ENCODE measurements at places on chromosomes 5 and 9.

GRCh38 chr5:167603135-167603534, 688.3 kb upstream of the WWC1 start:
- no peak for DNase-seq

GRCh38 chr5:101678481-101679193, 617.4 kb downstream of the SLCO4C1 start:
- no peak for DNase-seq

- no peak for DNase-seq
Measured at GRCh38 chr9:1702701-1703100, 312.4 kb upstream of the SMARCA2 start.

- no peak for DNase-seq
Measured at GRCh38 chr9:124474151-124474550, 23.9 kb downstream of the ADGRD2 start.

DNA sequence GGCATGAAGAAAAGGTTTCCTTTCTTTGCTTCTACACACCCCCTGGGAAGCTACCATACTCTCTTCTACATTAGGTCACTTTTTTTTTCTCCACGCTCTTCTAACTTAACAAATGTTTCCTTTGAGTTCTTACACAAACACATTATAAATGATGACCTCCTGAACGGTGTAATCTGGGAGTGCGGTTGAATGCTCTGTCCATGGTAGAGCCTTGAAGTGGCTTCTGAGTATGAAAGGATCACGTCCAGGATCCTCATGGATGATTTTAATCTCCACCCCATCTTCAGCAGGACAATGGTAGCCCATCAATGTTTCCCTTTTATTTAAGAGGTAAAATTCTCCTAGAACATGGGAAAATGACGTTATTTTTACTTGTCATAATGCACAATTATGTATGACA, 587.3 kb downstream of the SEMA5A start:
- DNase-seq = no peak

GRCh38 chr9:26983340-26983739, 22.1 kb downstream of the LRRC19 start:
- DNase-seq = no peak

- no peak for DNase-seq
Measured at GRCh38 chr5:59745415-59745863, 148.1 kb downstream of the PDE4D start.

DNA sequence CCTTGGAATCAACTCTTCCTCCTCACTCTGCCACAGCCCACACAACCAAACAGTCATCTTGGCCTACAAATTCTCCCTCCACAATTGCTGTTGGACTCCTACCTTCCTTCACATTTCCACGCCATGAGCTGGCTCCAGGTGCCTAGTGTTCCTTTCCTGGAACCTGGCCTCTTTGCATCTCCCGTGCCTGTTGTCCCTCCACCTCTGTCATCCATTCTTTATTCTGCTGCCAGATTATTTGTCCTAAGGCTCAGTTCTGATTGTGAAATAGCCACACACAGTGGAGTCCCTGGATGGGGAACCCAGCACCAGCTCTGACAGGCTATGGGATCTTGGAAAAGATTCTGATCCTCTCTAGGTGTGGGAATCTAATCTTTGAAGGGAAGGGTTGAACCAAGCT, 109.1 kb upstream of the ANKH start:
- no peak for DNase-seq

GRCh38 chr5:129899454-129899853, 4.8 kb upstream of the CHSY3 start:
- no peak for DNase-seq

GRCh38 chr5:142886956-142887355, 116.8 kb downstream of the ARHGAP26 start:
- DNase-seq = no peak

GRCh38 chr9:129038109-129038852, 1.9 kb downstream of the MIGA2 start:
- no peak for DNase-seq

GRCh38 chr9:75814667-75815066, 75.8 kb upstream of the PCSK5 start:
- DNase-seq = no peak

DNA sequence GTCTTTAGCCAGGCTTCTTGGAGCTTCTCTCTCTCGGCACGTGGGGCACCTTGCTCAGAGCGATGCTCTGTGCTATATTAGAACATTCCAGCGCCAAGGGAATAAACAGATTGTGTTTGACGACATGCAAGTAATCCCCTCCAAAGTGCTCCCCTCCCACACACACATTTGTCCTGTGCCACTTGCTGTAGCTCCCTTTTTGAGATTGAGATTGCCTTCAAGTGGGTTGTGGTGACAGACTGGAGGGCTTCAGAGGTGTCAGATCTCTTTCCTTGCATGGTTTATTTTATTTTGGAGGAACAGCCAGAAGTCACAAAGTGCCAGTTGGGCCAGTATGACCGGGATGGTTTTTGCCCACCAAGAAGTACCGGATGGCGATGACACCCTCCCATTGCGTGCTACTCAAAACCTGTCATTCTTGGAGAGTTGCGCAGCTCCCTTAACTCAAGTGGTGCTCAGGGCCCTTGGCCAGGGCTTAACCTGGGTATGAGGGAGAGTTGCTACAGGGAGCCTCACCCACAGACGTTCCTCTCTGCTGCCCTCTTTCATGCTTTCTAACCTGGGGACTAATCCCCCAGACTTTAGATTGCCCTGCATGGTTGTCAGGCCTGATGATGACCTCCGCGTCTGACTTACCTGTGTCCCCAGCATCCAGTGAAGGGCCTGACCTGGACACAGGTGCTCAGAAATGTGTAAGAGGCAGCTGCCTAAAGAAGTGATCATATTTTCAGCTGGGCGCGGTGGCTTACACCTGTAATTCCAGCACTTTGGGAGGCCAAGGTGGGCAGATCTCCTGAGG, 18.8 kb upstream of the RPL26L1 start:
- DNase-seq = no peak

DNA sequence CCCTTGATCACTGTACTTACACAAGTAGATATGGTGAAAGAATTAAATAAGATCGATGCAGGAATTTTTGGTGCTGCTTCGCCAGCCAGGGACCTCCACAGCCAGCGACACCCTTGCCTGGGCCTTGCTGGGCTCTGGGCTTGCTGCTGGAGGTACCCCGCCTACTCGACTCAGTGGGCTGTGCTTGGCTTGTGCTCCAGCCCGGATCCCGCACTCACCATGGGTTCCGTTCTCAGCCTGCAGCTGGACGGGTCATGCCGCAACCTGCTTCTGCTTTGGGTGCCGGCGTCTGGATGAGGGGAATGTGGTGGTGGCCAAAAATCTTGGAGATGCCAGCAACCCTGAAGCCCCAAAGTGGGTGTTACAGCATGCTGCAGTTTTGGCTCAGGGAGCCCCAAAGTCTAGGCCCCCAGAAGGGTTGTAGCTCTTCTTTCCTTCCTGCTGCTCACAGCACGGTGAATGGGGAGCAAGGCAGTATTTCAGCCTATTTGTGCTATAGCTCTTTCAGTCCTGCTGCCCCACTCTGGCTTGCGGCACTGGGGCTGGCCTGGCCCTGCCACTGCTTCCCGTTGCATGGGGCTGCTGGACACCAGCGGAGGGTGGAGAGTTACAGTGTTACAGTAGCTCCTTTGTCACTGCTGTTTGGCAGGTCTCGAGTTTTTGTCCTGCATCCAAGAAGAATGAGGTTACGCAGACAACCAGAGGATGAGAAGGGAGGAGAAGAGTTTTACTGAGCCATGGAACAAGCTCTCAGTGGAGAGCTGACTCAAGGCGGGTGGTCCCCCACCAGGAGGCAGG, 48.0 kb downstream of the TARS1 start:
- no peak for DNase-seq

DNA sequence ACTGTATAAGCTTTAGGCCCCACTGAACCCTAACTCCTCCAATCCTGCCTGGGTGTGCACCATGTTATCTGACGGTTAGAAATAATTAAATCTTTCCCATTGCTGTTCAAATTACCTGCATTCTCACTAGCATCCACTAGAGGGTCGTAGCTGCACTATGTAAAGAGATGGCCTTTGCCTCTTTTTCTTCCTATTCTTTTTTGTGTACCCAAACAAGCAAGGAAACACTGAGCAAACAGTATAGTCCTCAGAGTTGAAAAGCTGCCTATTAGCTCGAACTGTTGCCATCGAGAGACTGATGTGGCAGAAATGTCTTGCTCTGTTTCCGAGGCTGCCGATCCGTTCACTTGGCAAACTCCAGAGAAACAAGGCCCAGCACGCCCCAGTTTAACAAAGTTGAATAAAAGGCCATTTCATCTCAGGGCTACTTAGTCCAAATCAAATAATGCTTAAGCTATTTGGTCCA, 163.8 kb upstream of the TRPM3 start:
- DNase-seq = no peak

- DNase-seq = no peak
Measured at GRCh38 chr5:6291961-6292360, 86.4 kb downstream of the MED10 start.

- no peak for DNase-seq
Measured at GRCh38 chr5:115109840-115110239, 59.9 kb downstream of the TRIM36 start.

DNA sequence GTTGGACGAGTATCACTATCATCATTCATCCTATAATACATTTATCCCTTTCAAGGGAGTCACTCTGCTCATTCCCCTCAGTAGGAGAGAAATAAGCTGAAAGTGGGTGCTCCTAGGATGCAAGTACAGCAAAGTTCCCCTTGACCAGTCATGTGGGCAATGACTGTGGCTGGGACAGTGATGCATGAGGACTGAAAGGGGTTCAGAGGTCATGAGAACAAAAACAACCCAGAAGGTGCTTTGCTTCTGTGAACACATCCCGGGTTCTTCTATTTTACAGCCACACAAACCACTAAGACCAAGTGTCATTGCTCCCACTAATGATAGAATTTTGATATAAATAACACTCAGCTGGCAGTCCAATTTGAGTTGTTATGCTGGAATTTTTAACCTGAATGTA, 177.8 kb upstream of the ADCY2 start:
- DNase-seq = no peak

DNA sequence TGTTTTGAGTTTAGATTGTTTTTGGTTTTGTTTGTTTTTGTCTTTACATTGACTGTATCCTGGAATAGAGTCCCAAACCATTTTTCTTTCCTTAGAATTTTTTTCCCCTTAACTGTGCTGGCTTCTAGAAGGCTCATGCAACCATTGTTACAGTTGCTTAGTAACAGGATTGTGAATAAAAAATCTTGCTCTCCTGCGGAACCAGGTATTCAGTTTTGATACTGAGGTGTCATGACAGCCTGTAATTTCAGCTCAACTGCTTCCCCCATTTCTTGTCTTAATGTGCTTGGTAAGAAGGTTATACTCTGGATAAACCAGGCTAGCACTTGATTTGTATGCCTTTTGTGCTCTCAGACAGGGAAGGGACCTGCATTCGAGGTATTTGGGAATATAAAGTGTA, 42.1 kb downstream of the FOCAD start:
- no peak for DNase-seq

DNA sequence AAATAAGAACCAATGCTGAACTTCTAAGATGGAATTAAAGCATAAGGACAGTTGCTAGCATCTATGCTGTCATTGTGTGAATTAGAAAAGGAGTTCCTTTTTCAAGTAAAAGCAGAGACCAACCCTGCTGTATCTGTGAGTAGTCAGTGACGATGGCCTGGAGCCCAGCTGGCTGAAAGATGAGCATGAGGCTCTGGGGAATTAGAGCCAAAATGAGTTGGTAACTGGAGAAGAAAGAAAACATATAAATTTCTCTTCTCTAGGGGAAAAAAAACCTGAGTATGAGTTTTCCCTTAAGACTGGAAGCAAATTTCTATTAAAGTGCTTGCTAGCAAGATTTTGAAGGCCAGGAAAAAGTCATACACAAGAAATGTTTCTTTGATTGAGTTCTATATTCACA, 1.6 kb upstream of the SPZ1 start:
- DNase-seq = no peak

DNA sequence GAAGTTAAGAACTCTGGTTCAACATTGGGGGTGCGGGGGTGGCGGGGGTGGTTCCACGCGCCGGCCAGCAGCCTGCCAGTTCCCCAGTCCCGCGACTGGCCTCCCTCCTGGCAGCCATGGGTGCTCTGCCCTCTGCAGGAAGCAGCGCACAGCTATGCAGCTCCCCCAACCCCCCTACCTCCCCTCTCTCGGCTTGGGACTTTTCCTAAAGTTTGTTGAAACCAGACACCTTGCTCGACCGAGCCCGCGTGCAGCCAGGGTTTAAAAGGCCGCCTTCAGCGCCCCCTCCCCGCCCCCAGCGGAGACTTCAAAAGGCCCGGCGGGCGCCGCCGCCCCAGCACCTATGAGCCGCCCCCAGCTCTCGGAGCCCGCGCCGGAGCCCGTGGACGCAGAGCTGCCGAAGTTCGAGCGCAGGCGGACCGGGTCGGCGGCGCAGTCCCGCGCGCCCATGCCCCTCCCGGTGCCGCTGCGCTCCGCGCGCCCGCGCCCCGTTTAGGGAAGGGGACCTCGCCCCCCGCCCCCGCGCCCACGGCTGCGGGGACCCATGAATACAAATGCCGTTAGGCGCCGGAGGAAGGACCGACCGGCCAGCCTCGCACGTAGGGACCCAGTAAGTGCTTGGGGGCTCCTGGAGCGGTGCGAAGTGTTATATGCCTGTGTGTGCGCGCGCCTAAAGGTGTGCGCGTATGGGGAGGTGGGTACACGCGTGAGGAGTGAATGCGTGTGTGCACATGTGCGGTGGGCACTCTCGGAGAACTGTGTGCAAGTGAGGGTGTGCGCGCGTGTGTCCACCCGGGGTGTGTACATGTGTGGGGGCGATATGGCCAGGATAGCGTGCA, 1.4 kb upstream of the COL27A1 start:
- no peak for DNase-seq

DNA sequence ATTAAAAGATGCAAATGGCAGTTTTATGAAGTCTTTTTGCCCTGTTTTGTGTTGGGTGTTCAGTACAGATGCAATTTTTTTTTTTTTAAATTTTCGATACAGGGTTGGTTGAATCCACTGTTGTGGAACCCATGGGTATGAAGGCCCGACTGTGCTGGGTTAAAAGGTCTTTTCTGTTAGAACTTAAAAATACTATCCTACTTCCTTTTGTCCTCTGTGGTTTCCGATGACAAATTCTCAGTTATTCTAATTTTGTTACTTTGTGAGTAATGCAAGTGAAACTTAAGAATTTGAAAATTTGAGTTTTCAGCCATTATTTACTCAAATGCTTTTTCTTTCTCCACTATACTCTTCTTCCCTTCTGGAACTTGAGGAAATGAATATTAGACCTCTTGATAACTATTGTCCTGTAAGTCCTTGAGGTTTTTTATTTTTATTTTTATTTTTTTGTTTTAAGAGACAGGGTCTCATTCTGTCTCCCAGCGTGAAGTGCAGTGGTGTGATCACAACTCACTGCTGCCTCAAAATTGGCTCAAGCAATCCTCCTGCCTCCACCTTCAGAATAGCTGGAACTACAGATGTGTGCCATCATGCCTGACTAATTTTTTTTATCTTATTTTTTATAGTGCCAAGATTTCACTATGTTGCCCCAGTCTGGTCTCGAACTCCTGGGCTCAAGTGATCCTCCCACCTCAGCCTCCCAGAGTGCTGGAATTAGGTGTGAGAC, 67.5 kb downstream of the ZCCHC7 start:
- no peak for DNase-seq

GRCh38 chr9:120438111-120438510, 141.9 kb downstream of the CDK5RAP2 start:
- DNase-seq = no peak

All from esophagus squamous epithelium (tissue), 5 donors.